Natural killer cell (primary cell): ENCODE measurements at places on chromosomes 3 and 15. TPM values are rescaled to one million over a fixed set of nuclear protein-coding genes. Genes with fewer than 3 reads are reported as not detected.

The AGTR1 gene
- total RNA-seq = not detected

DNA sequence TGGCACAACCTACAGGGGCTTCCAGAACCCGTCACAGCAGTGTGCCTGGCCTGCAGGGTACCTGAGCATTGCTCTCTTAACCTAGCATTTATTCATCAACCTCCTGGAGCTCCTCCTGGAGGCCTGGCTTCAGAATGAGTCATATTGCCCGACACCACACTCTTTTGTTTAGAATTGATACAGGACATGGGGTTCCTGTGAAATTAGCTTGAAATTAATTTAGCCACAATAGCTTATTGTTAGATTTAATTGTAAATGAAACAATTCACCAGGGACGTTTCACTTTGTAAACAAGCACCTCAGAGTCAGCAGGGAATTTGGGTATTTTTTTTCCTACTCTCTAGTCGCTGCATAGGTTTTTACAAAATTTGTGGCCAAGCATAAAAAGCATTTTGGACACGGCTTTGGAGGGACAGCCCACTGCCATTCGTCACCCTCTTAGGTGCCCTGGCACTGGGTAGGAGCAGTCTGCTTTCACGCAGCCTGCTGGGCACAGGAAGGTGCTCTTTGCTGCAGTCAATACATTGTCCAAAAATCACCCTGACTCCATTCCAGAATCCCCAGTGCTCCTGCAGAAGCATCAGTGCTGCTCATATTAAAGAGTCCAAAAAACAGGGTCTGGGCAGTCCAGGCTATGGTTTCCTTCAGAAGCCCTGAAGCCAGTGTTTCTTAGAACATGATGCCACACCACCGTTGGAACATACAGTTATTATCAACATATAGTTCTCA, 60.8 kb upstream of the MEF2A start:
- no peak for DNase-seq
- H3K4me1 ChIP-seq = peaks cover 74% of the 10 kb centered on the region
- H3K27ac ChIP-seq = no peak overlapping the region
- H3K27me3 ChIP-seq = no peaks in the 10 kb centered on the region

The DNAJC13 gene
- 42.9 TPM for total RNA-seq

The RUVBL1 gene
- 14.1 TPM for total RNA-seq

GRCh38 chr15:89143503-89144162, 55.4 kb downstream of the ABHD2 start:
- H3K27me3 ChIP-seq = no peaks in the 10 kb centered on the region
- H3K27ac ChIP-seq = peak overlapping the region; percentile 48
- peak; percentile 50 for DNase-seq
- peaks cover 55% of the 10 kb centered on the region for H3K4me1 ChIP-seq
- no peaks in the 10 kb centered on the region for H3K36me3 ChIP-seq

The SLC25A38 gene
- total RNA-seq = 41.7 TPM

The GOLGA8N gene
- 238 TPM for total RNA-seq

The PSMD6 gene
- total RNA-seq = 102 TPM

DNA sequence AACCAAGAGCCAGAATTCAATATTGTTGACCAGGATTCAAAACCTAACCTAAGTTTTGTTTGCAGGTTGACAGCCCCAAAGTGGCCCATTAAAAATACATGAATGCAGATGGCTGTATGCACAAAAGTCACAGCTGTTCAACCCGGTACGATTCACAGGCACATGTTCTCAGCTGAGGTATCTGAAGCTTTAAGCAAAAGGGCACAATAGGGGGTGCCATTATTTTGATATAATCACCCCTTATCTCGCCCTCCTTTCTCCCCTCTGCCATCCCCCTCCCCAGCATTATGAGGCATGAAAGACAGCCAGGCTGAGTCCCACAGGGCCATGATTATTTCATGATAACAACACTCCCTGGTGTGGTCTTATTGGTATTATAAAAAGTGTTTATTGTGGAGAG, 264.9 kb downstream of the EBLN2 start:
- no peak overlapping the region for H3K4me3 ChIP-seq
- no peak overlapping the region for H3K27ac ChIP-seq
- H3K27me3 ChIP-seq = no peaks in the 10 kb centered on the region
- H3K4me1 ChIP-seq = no peaks in the 10 kb centered on the region
- H3K36me3 ChIP-seq = no peaks in the 10 kb centered on the region

DNA sequence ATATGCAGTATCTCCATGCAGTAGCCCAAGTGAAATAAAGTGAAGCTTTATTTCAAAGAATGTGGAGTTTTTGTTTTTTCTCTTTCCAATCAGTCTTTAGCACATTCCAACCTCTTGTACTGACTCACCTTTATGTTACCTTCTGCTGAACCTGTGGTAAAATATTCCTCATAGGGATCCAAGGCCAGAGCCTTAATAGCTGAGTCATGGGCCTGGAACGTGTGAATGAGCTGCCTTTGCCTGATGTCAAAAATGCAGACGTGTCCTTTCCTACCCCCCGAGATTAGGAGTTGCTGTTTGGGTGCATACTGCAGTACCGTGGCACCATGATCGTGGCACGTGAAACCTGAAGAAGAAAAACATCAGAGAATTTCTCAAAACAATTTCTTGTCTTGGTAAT, 108.5 kb downstream of the GLDN start:
- H3K36me3 ChIP-seq = no peaks in the 10 kb centered on the region
- no peaks in the 10 kb centered on the region for H3K27me3 ChIP-seq
- H3K27ac ChIP-seq = no peak overlapping the region
- DNase-seq = no peak
- H3K4me1 ChIP-seq = no peaks in the 10 kb centered on the region
- no peak overlapping the region for H3K4me3 ChIP-seq

The CPLX3 gene
- total RNA-seq = 0.16 TPM

The FBXL22 gene
- 0.65 TPM for total RNA-seq

GRCh38 chr15:48774484-48774883, 36.4 kb downstream of the CEP152 start:
- no peaks in the 10 kb centered on the region for H3K4me1 ChIP-seq
- H3K36me3 ChIP-seq = peaks cover 15% of the 10 kb centered on the region
- H3K27ac ChIP-seq = no peak overlapping the region
- H3K4me3 ChIP-seq = no peak overlapping the region
- no peak for DNase-seq

The AHSG gene
- total RNA-seq = not detected

The BRK1 gene
- 75.0 TPM for total RNA-seq

DNA sequence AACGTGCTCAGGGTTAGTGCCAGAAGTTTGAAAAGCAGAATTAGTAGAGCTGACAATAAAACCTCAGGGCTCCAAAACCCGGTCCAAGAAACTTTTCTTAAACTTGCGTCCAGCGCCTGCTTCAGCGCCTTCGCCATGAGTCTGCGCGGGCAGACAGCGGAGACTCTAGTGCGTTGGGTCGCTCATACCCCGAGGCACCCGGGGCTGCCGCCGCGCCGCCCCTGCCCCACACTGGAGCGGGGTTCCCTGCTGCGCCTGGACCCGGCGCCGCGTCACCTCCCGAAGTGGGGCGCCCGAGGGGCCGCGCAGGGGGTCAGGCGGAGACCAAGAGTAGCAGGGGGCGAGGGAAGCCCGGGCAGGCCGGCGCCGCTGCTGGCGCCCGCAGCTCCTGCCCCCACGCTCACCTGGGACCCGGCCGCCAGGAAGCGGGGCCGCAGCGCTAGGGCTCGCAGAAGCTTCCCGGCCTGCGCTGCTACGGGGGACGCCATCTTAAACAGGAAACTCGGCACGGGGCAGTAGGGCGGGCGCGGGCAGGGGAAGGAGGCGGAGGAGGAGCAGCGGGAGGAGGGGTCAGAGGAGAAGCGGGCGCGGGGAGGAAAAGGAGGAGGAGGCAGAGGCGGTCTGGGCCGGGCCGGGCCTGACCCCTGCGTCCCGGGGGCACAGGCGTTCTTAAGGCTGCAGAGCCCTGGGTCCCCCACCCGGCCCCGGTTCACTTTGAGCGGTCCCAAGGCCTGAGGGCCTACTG, at the start of gene SUCLG2:
TSS of gene SUCLG2 (minus strand) at position 514 of the 745 bp plus-strand sequence. CDS start at position 488, 26 bp downstream.
- peak; percentile 86 for DNase-seq
- no peaks in the 10 kb centered on the region for H3K36me3 ChIP-seq
- H3K4me1 ChIP-seq = peaks cover 30% of the 10 kb centered on the region
- H3K27ac ChIP-seq = peak within 1 kb of the TSS; percentile 84
- H3K4me3 ChIP-seq = peak within 1 kb of the TSS; percentile 88
- no peaks in the 10 kb centered on the region for H3K27me3 ChIP-seq

The ERICH6 gene
- 3.7 TPM for total RNA-seq

The PRSS50 gene
- total RNA-seq = not detected

DNA sequence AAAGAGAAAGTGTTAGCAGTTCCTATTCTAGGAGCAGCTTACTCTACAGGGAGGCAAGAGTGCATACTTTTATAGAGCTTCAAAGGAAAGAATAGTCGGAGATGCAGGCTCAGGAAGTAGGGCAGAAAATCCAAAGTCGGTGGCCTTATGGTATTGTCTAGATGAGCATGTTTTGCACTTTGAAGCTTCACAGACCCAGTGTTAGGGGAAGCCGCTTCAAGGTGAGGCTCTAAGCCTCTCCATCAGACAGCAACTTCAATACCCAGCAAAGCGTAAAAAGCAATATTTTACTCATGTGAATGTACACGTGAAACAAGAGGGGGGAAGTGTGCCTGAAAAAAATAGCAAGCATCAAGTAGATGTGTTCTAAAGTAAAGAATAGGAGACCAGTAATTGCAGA, 125.6 kb upstream of the RASGRP1 start:
- no peak overlapping the region for H3K4me3 ChIP-seq
- H3K27me3 ChIP-seq = no peaks in the 10 kb centered on the region
- peaks cover 33% of the 10 kb centered on the region for H3K4me1 ChIP-seq
- H3K27ac ChIP-seq = no peak overlapping the region
- H3K36me3 ChIP-seq = no peaks in the 10 kb centered on the region

GRCh38 chr3:171996178-171996817, 43.1 kb upstream of the FNDC3B start:
- no peak for DNase-seq
- H3K4me1 ChIP-seq = no peaks in the 10 kb centered on the region
- no peak overlapping the region for H3K4me3 ChIP-seq
- H3K27ac ChIP-seq = no peak overlapping the region

DNA sequence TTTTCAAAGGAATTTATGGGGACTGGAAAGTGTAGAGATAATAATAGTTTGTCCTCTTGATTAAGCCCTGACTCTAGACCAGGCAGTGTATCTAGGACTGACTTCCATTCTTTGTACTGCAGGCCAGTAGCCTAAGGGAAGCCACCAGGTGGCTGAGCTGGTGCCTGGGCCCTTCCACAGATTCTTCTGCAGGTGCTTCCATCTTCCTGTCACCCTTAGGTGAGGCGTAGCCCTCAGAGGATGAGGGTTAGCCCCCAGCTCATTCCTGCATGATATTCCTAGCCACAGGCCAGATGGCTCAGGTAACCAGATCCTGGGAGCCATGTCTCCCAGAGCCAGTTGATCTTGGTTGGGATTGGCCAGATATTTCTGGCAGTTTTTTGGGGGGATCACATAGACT, 169.0 kb upstream of the IL12A start:
- no peaks in the 10 kb centered on the region for H3K36me3 ChIP-seq
- H3K4me1 ChIP-seq = no peaks in the 10 kb centered on the region
- H3K4me3 ChIP-seq = no peak overlapping the region
- no peak for DNase-seq
- no peaks in the 10 kb centered on the region for H3K27me3 ChIP-seq

DNA sequence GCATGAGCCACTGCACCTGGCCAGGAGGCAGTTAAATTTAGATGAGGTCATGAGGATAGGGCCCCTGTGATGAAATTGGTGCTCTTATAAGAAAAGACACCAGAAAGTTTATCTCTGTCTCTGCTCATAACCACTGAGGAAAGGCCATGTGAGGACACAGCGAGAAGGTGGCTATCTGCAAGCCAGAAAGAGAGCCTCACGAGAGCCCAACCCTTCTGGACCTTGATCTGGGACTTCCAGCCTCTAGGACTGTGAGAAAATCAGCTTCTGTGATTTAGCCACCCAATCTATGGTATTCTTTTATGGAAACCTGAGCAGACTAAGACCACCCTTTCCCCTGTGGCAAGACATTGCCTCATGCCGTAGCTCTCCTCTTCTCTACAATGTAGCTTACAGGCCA, 337.6 kb downstream of the THSD4 start:
- H3K36me3 ChIP-seq = no peaks in the 10 kb centered on the region
- DNase-seq = no peak
- H3K4me1 ChIP-seq = no peaks in the 10 kb centered on the region
- H3K27me3 ChIP-seq = no peaks in the 10 kb centered on the region

GRCh38 chr3:99711351-99711750, 73.0 kb downstream of the COL8A1 start:
- no peaks in the 10 kb centered on the region for H3K36me3 ChIP-seq
- no peaks in the 10 kb centered on the region for H3K27me3 ChIP-seq
- DNase-seq = no peak
- H3K27ac ChIP-seq = no peak overlapping the region

DNA sequence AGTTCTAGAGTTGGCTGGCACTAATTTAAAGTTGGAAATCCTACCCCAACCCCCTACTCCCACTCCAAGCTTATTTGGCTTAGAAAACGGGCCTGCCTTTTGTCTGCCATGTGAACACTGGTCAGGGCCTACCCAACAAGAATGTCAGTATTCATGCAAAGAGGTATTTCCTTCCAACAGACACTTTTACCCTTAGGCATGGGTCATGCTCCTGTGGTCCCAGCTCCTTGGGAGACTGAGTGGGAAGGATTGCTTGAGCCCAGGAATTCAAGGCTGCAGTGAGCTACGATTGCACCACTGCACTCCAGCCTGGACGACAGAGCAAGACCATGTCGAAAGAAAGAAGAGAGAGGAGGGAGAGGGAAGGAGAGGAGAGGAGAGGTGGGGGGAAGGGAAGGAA, 137.5 kb upstream of the LRTM1 start:
- DNase-seq = no peak
- H3K27ac ChIP-seq = no peak overlapping the region
- H3K4me3 ChIP-seq = no peak overlapping the region
- H3K27me3 ChIP-seq = no peaks in the 10 kb centered on the region
- no peaks in the 10 kb centered on the region for H3K36me3 ChIP-seq

GRCh38 chr3:35200056-35200455, 439.3 kb upstream of the ARPP21 start:
- H3K4me1 ChIP-seq = no peaks in the 10 kb centered on the region
- H3K36me3 ChIP-seq = no peaks in the 10 kb centered on the region
- H3K4me3 ChIP-seq = no peak overlapping the region
- no peak for DNase-seq

The SOX14 gene
- not detected for total RNA-seq

The TMEM158 gene
- 0.47 TPM for total RNA-seq

GRCh38 chr3:186668426-186668825, 2.6 kb downstream of the HRG start:
- H3K27ac ChIP-seq = no peak overlapping the region
- no peak for DNase-seq
- no peaks in the 10 kb centered on the region for H3K4me1 ChIP-seq
- H3K36me3 ChIP-seq = no peaks in the 10 kb centered on the region
- no peaks in the 10 kb centered on the region for H3K27me3 ChIP-seq

The ZIC1 gene
- total RNA-seq = not detected

The LYZL4 gene
- total RNA-seq = not detected

DNA sequence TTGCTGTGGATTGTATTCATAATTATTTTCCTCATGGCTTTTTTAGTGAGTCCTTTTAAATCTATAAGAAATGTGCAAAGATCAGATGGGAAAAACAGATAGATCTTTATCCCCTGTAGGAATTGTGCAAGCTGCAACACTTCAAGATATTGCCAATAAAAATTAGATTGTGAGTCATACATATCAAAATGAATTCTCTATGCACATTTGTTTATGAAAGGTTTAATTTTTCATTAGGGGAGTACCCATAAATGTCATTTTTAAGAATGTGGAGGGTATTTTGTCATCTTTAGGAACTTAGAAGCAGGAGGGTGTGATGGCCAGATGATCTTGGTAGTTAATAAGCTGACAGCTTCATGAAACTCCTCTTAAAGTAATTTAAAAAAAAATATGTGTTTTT, 2.9 kb downstream of the PIAS1 start:
- no peak overlapping the region for H3K27ac ChIP-seq
- DNase-seq = no peak
- peaks cover 14% of the 10 kb centered on the region for H3K4me1 ChIP-seq
- no peak overlapping the region for H3K4me3 ChIP-seq
- H3K36me3 ChIP-seq = no peaks in the 10 kb centered on the region

The CAMK2N2 gene
- total RNA-seq = 0.71 TPM
